ENCODE measurements at places on chromosomes 4 and X.

DNA sequence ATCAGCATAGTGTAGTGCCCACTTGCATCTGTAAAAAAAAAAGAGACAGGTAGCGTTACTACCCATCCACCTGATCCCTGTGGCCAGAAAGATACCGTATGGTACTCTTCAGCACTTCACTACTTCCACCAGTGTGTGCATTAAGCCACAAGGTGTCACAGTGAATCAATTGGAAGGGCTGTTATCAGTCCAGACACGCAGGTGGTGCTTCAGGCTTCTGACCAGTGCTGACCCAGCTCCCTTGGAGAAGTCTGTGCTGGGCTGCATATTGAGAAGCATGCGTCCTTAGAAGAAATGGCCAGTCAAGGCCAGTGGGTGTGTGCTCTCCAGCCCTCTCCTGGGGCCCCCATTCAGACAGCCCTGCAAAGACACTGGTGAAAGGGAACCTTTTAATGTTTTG lies 10.6 kb downstream of the LDB2 start:
- DNase-seq: no peak

- no peak for DNase-seq
These were observed 395.7 kb downstream of the RAPGEF2 start for GRCh38 chr4:159498446-159499115.

DNA sequence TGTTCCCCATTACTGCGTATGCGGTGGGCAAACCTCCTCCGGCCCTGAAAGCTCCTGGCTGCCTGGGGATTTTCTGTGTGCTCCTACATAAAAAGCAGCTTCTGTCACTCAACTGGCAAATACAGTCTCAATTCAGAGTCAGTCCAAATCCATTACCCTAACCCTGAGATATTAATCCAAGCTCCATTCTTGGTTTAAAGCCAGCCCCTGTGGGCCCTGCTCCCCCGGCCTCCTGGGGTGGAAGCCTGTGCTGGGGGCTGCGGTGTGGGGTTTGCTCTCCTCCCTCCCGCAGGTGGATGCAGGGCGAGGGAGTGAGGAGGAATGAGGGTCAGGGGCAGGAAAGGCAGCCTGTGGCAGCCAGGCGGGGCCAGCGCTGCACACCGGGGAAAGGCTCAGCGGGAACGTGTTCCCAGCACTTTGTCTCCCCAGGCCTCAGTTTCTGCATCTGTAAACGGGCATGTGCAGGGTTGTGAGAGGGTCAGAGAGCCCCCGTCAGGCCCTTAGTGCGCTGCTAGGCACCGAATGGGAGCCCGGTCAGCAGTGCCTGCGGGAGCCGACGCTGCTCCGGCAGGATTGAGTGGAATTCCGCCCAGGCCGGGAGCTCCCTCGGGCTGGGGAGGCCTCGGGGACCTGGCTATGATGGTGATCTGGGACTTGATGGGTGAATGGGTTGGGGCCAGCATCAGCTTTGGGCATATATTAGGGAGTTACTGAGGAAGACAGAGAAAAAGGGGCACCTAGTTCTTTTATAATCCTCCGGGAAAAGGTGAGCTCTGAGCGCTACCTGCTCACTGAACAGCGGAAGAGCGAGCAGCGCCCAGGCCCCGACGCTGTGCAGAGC lies 6.3 kb upstream of the RGS12 start:
- DNase-seq: no peak

- DNase-seq: no peak
These were observed 664.3 kb downstream of the RPA4 start for GRCh38 chrX:97547877-97548578.

- no peak for DNase-seq
These were observed 799.5 kb downstream of the RPA4 start for GRCh38 chrX:97682991-97683840.

DNA sequence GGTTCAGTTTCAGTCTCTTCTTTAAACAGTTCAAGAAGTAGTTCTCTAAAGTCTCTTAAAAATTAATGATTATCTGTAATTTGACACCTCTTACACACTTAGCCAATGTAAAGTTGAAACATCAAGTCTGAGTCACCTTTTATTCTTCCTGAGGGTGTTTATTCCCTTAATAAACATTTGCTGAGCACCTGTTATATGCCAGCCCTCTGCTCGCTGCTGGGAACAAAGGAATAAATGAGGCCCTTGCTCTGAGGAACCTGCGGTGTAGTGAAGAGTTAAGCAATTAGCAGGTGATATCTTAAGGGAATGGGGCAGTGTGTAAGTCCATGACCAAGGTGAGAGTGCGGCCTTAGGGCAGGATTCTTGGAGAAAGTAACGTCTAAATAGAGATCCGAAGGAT lies 5.2 kb upstream of the NDNF start:
- no peak for DNase-seq

GRCh38 chr4:13322681-13323101 lies 161.4 kb downstream of the RAB28 start:
- no peak for DNase-seq

DNA sequence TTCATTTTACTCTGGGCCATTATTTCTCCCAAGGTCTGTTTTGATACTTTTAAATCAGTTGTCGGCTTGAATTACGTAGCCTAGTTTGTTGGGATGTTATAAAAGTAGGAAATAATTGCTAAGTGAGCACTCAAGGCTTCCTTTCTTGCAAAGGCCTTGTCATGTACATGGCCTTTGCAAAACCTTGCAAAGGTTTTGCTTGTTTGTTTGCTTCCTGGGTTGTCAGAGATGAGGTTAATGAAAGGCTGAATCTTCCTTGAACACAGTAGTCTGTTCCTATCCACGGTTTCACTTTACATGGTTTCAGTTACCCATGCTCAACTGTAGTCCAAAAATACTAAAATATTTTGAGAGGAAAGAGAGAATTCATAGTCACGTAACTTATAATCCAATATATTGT lies 113.5 kb downstream of the NAA11 start:
- no peak for DNase-seq

DNA sequence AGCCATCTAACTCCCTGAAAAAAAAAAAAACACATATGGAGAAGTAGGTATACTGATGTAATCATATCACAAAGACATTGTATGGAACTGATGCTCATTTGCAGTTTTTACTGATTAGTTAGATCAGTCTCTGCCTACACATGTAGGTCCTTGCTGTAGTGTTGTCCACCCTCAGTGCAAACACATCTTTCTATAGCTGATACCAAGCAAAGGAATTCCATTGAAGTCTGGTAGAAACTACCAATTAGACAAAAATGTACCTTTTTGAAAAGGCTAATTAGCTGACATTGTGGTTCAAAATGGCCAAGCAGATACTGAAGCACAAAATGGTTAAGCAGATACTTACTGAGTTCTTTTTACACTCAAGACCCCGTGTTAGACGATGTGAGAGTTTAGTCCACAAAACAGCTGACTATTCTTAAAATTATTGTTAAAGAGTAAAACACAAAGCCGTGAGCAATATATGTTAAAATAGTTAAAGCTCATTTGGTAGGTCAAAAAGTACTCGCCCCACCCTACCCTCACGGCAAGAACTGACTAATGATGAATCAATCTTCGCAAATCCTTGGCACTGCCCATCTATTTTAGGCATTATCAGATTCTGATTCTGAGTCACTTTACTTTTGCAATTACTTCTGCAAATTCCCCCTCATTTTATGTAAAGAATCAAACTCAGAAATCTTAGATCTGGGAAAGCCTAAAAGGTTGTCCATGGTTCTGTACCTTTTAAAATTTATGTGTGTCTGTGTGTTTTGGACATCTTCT lies 40.4 kb downstream of the COL4A6 start:
- DNase-seq: peak; percentile 80

- DNase-seq: no peak
These were observed 93.6 kb downstream of the AMELX start for GRCh38 chrX:11386812-11387211.

DNA sequence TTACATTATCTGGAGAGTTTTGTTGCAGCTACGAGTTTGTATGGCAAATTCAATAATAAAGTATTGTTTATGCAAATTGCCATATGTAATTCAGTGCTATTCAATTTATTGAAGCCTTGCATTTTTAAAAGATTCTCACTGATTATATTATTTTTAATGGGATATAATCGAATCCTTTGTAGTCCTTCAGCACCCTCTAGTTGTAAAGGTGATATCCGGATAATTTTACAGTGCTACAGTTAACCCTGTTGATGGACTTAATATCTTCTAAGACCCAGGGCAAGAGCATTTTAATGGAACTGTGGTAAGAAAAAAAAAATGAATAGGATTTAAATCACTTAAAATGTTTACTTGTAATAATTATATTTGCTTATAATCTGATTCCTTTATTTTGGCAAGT lies 48.5 kb upstream of the GRIA2 start:
- no peak for DNase-seq

DNA sequence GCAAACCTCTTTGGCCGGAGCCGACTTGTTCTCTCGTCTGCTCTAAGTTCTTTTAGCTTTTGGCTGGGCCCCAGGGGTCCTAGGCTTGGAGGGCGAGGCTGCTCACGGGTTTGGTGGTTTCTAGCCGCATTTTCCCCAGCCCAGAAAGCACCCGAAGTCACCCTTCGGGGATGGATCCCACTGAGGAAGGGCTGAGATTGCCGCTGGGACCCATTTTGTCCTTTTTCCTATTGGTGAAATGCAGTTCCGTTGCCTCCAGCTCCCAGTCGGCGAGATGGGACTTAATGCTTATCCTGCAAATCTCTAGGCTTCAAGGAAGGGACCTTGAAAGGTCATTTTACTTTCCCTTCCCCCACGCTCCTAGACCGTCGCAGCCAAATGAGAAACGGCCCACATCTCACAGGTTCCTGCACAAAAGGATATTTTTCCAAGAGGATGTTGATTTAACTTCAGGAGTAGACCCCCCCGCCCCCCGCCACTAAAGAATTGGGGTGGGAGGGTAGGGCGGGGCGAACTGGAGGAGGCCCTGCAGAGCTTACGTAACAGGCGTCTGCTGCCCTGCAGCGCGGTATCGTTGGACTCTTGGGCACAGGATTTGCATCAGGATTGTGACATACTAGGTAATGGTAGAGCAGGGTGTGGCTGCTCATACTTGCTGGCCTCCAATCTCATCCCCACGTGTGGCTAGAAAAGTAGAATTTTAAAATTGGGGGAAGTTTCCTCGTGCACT lies 564 bp downstream of the PGK1 start:
- peak; percentile 80 for DNase-seq

DNA sequence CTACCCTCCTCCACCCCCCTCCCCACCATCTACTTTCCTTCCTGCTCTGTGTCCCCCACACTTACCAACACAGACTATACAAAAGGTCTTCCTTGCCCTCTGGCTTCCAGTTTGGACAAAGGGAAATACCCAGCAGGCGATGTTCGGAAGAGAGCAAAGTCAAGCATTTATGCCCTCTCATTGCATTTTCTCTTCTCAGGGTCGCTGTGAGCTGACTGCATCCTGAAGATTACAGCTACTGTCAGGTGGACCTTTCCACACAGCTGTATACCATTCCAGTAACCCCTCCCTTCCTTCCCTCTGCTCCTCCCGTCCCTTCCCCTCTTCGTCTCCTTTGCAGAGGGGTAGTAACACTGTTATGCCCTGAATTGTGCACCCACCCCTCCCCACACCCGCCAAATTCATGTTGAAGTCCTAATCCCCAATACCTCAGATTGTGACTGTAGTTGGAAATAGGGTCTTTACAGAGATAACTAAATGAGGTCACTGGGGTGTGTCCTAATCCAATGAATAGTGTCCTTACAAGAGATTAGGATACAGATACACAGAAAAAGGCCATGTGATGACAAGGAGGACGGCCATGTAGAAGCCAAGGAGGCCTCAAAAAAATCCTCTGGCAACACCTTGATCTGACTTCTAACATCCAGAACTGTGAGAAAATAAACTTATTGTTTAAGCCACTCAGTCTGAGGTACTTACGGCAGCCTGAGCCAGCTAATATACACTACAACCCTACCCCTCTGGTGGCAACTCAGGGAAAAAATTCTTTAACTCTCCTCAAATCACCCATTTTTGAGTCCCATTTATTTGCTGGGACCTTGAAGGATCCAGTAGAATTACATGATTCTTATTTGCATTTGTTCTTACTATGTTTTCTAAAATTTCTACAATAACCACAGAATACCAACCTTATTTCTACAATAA lies 11.7 kb downstream of the MORF4L2 start:
- no peak for DNase-seq

DNA sequence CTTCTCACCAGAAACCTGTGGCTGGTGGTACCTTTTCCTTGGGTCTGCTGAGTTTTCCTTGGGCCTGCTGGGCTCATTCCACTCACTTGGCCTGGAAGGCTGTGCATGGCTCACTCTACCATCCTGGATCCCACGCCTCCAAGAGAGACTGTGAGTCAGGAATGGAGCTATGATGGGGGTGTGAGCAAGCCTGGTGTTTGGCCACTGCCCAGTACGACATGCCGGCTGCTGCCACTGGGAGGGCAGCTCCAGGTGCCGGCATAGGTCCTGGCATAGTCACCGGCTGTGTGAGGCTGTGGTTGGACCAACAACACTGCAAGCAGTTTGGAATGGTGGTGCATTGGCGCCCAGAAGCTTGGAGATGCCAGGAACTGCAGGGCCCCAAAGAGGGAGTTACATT lies 721.7 kb downstream of the PCDH18 start:
- DNase-seq: no peak

DNA sequence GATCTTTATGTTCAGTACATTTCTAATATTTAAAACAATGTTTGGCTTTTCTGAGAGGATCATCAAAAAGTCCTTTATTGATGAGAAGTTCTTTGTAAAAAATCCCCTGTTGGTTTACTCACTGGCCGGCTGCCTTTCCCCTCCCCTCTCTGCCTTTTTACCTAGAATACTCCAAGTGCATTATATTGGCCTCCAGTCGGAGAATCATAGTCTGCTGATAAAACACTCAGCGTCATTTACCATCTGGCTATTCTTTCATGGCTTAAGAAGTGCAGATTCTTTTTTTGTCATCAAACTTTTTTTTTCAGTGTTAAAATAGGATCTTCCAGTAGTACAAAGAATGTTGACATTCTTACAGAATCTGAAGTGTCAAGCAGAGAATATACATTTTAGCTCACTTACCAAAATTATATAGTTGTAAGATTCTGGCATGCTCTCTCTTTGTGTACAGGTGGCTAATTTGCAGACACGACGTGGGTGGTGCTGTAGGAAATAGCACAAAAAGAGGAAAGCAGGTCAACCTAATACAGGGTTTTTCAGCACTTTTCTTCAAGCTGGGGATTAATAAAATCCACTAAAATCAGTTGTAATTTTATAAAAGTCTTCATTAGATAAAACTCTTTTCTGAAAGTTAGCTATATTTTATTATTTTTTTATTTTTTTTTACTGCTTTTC lies 731.8 kb downstream of the KCTD8 start:
- no peak for DNase-seq

- DNase-seq: no peak
These were observed 43.0 kb upstream of the PDLIM3 start for GRCh38 chr4:185578284-185578683.

Data from NCI-H460 (cell line).